ENCODE measurements at places on chromosomes 11 and 22. TPM values are rescaled to one million over a fixed set of nuclear protein-coding genes. Genes with fewer than 3 reads are reported as not detected.

GUCY1A2 gene
- not detected for total RNA-seq

DNA sequence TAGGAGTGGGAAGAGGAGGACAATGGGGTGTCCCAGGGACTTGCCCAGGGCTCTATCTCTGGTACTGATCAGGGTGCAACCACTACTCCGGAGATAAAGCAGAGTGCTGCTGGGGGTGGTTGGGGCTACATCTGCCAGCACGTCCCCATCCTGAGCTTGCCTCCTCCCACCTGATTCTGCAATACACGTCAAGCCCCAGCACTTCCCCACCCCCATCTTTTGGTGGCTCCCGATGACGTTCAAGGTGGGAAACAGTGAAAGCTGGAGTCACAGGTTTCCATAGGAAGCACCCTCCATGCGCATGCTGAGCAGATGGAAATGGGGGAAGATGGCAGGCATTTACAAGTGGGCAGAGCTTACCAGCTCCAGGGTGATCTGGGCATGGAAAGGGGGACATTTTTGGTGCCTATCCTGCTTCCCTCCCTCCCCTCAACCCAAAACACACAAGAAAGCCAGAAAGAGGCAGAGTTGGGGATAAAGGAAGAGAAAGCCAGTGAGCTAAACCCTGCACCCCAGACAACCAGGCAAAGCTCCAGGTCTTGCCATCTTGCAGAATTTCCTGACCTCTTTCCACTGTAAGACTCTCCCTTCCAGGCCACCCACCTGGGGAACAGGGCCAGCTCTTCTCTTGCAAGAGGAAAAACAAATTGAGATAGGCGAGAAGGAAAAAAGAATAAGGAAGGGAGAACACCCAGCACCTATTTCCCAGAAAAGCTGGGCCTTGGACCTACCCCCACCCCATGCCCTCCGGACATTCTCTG, 15.8 kb downstream of the SYT7 start:
- no peak overlapping the region for H3K4me3 ChIP-seq
- no peaks in the 10 kb centered on the region for H3K27me3 ChIP-seq
- no peaks in the 10 kb centered on the region for H3K4me1 ChIP-seq
- DNase-seq: no peak
- H3K27ac ChIP-seq: no peak overlapping the region

DNA sequence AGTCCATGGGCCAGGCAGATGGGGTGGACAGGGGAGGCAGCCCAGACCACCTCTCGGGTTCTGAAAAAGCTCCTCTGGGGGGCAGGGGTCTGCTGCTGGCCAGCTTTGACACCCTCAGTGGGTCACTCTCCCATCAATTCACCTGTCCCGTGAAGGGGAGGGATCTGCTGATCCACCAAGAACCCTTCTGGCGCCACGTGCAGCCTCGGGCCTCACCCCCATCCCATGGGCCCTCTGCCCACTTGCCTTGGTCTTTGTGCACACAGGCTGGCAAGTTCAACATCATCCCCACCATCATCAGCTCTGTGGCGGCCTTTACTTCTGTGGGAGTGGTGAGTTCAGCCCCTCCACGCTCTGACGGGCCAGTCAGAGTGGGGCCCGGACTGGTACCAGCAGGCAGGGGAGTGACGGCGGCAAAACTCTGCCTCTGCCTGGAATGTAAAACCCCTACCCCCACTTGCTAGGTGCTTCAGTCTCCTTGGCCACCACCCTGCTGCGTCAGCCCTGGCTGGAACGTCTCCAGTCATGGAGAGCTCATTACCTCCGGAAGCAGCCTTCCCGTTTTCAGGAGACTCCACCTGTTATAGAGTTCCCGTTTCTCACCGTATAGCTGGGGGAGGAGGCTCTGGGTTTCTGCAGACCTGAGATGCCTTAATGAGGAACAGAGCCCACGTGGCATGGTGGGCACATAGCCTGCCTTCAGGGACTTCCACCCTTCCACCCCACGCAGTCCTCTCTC, 12.7 kb downstream of the PRG3 start:
- no peak overlapping the region for H3K27ac ChIP-seq
- H3K4me3 ChIP-seq: no peak overlapping the region
- no peaks in the 10 kb centered on the region for H3K36me3 ChIP-seq
- DNase-seq: no peak
- no peaks in the 10 kb centered on the region for H3K4me1 ChIP-seq

DNA sequence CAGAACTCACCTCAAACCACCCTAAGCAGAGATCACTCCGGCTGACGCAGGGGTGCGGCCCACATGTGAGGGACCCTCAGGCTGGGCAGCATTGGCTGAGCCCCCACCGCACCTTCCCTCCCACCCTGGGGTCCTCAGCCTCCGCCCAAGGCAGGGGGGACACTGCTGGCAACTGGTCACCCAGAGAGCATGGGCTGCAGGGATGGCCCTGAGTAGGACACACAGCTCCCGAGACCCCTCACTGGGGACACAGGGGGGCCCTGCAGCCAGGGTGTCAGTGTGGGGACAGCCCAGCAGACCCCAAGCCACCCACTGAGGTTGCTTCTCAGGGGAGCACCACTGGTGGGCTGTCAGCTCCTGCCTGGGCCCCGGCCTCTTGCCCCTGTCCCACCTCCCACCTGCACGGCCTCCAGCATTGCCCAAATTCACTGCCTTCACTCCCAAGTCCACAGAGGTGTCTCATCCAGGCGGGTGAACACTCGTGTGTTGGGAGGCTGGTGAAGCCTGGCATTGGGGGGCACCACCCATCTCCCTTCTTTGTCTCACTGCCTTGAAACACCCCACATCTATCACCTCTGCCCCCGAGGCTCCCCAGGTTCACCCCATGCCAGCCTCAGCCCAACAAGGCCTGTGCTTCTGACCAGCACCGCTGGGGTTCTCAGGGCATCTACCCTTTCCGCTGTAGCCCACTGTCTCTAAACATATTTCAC, 4.7 kb downstream of the C11orf21 start:
- H3K36me3 ChIP-seq: peaks cover 7% of the 10 kb centered on the region
- H3K27ac ChIP-seq: no peak overlapping the region
- no peaks in the 10 kb centered on the region for H3K27me3 ChIP-seq
- no peak overlapping the region for H3K4me3 ChIP-seq

All from B cell (primary cell).